Stimulated activated CD8-positive, alpha-beta memory T cell treated with anti-CD3 and anti-CD28 coated beads, Interleukin-4, amount 100 ng/mL, for 48 hours (primary cell): ENCODE measurements at places on chromosomes 13 and 19.
A peak's percentile ranks its signal among the peaks of the same experiment; 100 is the strongest.

- DNase-seq = no peak
Measured at GRCh38 chr13:112521073-112521685, 66.8 kb downstream of the TUBGCP3 start.

GRCh38 chr13:80979035-80979641 is 638.2 kb upstream of the SPRY2 start:
- peak; percentile 30 for DNase-seq

DNA sequence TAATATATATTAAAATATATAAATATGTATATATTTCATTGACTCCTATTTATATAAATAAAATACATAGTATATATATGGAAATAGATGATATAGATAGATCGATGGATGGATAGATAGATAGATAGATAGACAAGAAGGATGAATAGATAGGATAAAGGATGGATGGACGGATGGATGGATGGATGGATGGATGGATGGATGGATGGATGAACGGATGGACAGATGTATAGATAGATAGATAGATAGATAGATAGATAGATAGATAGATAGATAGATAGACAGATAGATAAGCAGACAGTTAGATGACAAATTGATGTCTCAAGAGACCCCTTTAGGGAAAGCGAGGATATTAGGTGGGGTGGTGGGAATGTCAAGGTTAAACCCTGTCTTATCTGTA is 15.1 kb downstream of the CYP4F11 start:
- DNase-seq = no peak

GRCh38 chr13:51783428-51784094 is 20.4 kb downstream of the DHRS12 start:
- DNase-seq = no peak

GRCh38 chr13:77139306-77139705 is 112.3 kb upstream of the FBXL3 start:
- no peak for DNase-seq

DNA sequence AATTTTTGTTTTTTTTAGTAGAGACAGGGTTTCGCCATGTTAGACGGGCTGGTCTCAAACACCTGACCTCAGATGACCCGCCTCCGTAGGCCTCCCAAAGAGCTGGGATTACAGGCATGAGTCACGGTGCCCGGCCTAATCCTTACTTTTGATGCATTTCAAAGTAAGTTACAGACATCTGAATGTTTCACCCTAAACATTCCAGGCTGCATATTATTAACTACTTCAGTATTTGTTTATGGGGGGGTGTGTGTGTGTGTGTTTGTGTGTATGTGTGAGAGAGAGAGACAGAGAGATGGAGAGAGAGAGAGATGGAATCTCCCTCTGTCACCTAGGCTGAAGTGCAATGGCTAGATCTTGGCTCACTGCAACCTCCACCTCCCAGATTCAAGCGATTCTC is 13.1 kb downstream of the SULT2B1 start:
- no peak for DNase-seq

- no peak for DNase-seq
Measured at GRCh38 chr19:8666814-8667405, 31.7 kb downstream of the ACTL9 start.

DNA sequence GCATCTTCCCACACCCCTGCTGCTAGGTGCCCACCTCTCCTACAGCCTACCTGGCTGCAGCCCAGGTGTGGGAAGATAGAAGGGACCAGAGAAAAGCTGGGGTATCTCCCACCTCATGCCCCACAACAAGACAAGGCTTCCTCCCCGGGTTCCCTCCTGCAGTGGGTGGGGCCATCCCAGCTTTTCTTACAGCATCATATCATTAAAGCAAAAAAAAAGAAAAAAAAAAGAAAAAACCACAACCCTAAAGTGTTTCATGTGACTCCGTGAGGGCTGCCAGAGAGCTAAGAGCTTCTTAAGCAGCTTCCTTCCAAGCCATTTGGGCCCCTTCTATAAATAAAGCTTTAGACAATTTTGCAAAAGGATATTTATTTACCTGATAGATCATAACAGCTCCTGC is 455.4 kb upstream of the TSHZ3 start:
- no peak for DNase-seq

GRCh38 chr19:35142606-35143230 is 337 bp upstream of the FXYD7 start:
- DNase-seq = peak; percentile 82

GRCh38 chr13:33953203-33953602 is 135.3 kb downstream of the RFC3 start:
- no peak for DNase-seq

- no peak for DNase-seq
Measured at GRCh38 chr13:81171065-81171647, 830.2 kb upstream of the SPRY2 start.

DNA sequence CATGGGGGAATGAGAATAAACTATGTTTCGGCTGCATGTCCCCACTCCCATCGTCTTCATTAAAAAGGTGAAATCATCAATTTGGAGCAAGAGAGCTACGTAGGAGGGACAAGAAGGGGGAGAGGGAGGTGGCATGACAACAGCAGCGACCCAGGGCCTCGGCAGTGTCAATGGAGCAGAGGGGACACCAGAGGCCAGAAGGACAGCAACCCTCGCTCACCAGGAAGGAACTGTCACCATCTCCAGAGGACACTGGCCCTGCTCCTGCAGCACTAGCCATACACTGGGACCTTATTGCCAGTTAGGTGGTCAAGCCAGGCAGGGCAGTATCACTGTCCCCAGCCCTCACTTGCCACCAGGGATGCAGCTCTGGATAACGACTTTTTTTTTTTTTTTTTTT is 34.2 kb downstream of the NAXD start:
- DNase-seq = no peak

DNA sequence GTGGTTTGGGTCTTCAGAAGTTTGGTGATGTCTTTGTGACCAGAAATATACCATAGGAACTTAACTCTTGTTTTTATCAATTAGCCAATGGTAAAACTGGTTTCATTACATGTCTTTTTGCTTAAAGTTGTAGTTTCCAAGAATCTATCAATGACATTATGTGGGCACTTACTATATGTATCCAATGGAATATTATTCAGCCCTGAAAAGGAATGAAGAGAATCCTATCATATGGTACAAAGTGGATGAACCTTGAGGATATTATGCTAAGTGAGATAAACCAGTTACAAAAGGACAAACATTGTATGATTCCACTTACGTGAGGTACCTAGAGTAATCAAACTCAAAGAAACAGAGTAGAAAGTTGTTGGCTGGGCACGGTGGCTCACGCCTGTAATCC is 26.4 kb downstream of the RCBTB1 start:
- no peak for DNase-seq

DNA sequence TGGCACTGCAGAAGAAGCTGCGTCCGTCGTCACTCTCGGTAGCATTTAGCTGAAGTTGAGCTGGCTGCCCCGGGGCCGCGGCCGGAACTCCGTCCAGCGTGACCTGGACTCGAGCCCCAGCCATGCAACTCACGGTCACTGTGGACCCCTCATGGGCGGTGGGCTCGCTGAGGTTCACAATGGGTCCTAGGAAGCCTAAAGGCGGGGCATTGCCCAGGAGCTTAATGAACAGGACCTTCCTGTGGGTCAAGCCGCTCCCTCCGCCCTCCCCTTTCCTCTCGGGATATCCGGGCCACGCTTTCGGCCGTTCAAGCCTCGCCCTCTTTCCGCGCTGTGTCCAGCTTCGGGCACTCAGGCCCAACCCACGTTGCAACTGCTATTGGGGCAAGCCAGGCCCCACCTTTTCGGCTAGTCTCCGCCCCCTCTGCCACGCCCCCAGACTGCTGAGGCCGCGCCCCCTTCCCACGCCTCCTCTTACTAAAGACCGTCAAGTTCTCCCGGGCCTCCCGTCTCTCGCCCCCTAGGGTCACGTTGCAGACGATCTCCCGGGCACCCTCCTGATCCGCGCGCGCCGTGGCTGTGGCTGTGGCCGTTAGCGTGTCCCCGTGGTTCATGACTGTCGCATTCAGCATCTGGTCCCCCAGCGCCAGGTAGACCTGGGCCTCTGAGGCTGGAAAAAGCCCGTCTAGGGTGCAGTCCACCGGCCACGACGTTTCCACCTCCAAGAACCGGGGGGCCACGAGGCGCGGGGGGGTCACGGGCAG is 1.4 kb upstream of the RAVER1 start:
- peak; percentile 87 for DNase-seq

GRCh38 chr19:42290523-42291434 is 11.2 kb upstream of the PRR19 start:
- DNase-seq = peak; percentile 77

DNA sequence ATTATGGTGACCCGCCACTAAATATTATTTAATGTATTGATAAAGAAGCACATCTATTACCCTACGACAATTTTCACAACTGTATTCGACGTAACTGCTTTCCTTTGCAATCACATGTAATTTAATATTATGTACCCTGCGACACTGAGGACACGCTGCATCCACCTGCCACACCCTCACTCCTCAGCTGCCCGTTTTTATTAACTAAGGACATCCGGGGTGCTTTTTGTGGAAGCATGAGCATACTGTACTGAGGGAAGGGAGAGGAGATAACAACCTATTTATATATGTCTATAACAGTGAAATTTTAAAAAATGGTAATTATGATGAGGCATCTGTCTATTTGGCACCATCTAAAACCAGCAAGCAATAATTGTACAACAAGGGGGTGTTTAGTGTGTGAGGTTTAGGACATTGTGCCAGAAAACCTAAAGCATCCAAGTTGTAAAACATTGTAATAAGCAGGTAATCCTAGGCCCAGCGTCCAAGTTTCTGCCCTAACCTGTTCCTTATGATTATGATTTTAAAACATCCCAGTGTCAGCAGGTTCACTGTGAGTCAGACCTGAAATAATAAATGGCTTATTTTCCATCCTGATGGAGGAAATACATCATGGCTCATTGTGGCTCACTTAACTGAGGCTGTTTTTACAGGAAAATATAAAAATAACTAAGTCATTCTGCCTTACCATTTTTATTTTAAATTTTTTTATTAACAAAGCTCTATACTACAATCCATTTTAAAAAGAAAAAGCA is 56.3 kb downstream of the FOXO1 start:
- DNase-seq = no peak

DNA sequence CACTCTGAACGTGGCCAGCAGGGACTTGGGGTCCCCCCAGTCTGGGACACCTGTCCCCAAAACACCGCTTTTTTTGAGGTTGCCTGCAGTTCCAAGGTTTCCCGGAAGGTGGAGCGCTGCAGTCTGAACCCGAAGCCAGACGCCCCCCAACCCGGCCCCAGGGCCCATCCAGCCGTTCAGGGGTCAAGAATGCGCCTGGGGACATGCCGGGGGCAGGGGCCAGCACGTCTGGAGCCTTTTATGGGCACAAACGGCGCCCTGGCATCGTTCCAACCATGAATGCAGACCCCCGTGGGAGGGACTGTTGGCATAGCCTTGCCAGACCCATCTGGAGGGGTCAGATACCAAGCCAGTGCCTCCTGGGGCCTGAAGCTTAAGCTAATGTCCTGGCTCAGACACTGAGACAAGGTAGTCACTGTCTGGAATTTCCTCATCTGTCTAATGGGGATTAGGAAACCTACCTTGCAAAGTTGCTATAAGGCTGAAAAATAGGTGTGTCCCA is 6.9 kb downstream of the S1PR5 start:
- DNase-seq = peak; percentile 85

GRCh38 chr13:25300861-25301346 is 521 bp upstream of the NUP58 start:
- DNase-seq = peak; percentile 48

DNA sequence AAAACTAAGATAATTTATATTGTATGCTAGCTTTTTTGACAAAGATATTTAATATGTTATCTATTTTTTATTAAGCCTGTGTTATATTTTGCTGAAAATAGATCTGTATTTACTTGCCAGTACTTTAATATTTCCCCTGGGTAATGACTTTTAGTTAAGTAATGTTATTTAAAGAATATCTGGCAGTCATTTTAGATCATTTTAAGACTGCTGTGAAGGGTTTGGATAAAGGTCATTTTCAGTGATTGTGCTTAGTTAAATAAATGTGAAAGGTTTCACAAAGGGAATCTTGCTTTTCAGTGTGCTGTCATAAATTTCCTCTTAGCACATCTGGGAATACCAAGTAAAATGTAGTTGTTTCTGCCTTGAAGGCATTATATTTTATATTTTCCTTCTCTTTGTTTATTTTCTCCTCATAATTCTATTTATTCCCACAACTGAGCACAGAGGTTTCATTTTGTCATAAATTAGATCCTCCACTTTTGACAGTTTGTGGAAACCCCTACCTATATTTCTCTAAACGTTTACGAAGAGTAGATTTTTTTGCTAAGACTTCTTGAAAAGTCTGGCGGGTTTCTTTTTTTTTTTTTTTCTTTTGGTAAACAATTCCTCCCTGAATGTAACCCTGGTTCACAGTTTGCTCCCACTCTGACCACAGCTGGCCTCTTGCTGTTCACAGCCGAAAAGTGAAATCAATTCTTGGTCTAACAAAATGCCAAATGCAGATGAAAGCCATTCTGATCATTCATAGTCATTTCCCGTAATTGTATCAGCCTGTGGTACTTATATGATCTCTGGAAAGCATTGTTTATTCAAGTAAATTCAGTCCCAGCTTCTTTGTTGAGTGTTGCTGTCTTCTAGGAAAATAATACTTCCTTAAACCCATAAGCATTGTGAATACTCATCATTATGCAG is 87.8 kb downstream of the MAB21L1 start:
- DNase-seq = no peak

- DNase-seq = no peak
Measured at GRCh38 chr13:92512852-92513251, 713.8 kb upstream of the GPC6 start.

DNA sequence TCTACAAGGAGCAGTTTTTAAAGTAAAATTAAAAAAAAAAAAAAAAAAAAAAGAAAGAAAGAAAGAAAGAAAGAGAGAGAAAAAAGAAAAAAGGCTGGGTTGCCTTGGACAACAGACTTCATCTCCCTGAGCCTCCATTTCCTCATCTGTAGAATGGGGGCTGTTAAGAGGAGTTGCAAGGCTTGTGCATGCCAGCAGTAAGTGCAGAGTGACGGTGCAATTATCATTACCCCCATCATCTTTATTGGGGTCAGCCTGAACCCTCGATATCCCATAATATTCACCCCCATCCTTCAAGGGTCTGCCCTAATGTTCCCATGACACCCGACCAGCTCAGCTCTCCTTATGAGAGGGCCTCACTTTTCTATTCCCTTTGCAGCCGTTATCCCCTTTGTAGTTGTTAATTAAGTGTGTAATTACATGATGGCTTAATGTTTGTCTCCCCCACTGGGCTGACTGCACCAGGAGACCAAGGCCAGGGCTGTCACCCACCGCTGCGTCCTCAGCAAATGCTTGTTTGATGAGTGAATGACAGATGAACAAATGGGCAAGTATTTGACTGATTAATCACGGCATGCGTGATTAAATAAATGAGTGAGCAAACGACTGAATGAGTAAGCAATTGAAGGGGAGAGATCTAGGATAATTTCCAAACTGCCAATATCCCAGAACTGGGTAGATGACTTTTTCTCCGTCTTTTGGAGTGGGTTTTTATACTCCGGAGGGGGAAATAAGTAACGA is 10.1 kb downstream of the FOSB start:
- peak; percentile 53 for DNase-seq

- DNase-seq = no peak
Measured at GRCh38 chr13:69324090-69324886, 783.3 kb upstream of the ATXN8OS start.
